ENCODE measurements at places on chromosomes 5 and 9. TPM values are rescaled to one million over a fixed set of nuclear protein-coding genes. Genes with fewer than 3 reads are reported as not detected.

DNA sequence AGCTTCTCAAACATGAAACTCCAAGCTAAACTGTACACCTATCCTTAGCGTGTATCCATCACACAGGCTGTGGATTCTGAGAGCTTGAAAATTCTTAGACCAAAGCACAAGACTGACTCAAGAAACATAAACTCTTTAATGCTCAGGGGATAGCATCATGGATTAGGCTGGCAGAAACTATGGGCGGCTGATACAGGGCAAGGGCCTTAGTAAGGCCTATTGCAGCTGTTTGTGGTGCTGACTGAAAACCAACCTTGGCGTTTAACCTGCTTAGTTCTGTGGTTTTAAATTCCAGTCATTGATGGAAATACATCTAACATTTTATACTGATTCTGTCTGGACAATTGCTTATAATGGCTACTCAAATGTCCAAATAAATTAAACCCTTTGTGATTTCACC is 183.7 kb downstream of the TLR4 start:
- DNase-seq, result no peak

- no peak for DNase-seq
Observed at GRCh38 chr9:114652776-114653555, 4.6 kb downstream of the TEX53 start.

- no peak for DNase-seq
Observed at GRCh38 chr9:133691191-133691590, 47.0 kb downstream of the SARDH start.

DNA sequence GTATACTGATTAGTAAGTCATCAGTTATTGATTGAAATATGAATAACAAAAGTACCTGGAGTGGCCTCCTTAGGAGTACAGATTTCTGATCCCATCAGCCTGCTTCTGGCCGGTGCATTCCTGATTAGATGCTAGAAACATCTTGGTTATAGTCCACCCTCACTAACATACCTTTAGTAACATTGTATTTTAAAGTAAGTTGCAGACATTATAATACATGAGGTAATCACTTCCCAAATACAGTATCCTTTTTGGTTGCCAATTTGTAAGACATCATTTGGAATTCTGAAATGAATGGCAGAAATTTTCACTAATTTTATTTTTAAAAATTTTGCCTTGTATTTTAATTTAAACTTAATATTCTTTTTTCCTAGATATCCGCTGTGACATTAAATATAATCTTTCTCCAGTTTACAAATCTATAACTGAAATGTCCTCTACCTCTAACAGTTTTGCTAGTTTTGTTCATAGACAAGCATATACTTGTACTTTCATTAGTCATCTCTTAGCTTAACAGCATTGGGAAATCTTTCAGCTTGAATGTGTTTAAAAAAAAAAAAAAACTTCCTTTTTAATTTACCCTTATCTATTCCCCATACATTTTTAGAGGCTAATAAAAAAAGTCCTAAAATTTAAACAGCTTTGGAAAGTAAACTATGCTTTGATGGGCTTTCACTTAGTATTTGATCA is 178.9 kb downstream of the XRCC4 start:
- no peak for DNase-seq

DNA sequence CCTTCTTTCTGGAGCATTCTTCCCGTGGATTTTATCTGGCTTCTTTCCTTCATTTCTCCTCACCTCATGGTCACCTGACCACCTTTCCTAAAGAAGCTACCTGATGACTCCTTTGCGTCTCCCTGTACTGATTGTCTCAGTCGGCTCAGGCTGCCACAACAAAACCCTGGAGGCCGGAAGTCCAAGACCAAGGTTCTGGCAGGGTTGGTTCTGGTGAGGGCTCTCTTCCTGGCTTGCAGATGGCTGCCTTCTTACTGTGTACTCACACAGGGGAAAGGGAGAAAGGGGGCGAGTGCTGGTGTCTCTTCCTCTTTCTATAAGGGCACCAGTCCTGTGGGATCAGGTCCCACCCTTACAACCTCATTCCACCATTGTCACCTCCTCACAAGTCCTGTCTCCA is 140.0 kb downstream of the SYK start:
- DNase-seq, result no peak

GRCh38 chr5:172583931-172584511 is 57.0 kb upstream of the NEURL1B start:
- no peak for DNase-seq

GRCh38 chr5:77300451-77300850 is 90.0 kb downstream of the PDE8B start:
- DNase-seq, result no peak

- DNase-seq, result no peak
Observed at GRCh38 chr5:143695244-143695864, 116.6 kb upstream of the HMHB1 start.

GRCh38 chr5:168443950-168444700 is 42.1 kb upstream of the RARS1 start:
- no peak for DNase-seq

DNA sequence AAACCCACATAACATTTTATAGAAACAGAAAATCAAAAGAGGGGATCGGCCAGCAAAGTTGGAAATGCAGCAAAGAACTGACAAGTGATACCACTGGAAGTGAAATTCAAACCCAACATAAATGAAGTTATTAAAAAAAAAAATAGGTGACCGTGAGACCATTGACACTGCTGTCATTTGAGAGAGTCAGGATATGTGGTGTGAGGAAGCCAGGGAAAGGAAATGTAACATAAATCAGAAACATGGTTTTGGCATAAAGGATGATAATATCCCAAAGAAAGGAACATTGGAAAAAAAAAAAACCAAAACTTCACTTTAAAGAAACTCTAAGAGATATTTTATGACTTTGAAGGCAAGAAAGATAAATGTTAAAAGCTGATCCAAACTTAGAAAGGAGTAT is 312.4 kb upstream of the PIK3R1 start:
- no peak for DNase-seq

- DNase-seq, result no peak
Observed at GRCh38 chr9:93664549-93665120, 88.3 kb downstream of the PHF2 start.

DNA sequence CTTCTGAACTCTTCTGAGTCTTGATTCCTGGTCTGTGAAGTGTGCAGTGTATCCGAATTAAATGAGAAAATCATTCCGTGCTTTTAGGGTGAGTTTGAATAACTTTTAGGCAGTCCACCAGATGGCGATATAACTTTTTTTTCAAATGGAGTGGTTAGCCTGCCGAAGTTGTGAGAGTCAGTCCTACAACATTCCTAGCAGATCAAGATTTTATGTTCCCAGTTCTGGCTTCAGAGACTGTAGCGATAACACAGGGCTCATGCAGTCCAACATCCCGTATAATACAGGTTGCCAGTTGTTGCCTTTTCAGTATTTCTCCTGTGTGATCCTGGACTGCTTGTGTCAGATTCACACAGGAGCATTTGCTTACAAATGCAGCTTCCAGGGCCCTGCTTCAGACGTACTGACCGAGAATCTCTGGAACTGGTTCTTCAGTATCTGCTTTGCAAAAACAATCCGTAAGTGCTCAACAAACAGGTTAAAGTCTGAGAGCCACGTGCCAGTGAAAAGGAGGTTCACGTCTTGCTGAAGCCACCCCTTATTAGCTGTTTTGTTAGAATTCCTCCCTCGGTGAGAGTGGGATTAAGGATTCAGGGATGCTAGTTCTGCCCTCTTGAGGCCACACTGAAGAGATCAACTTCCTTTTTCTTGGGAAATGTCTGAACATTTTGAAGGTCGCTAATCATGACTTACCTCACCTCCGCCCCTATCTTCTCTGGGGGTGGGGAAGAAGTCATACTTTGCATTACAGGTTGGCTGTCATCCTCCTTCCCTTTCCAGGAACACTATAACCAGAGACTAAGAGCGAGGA is 22.8 kb downstream of the SMIM3 start:
- no peak for DNase-seq

CER1 gene
- not detected for total RNA-seq

AJM1 gene
- 0.75 TPM for total RNA-seq

FAM221B gene
- not detected for total RNA-seq

FBLL1 gene
- 0.84 TPM for total RNA-seq

PCDHB13 gene
- 1.9 TPM for total RNA-seq

HAVCR1 gene
- total RNA-seq, result 0.29 TPM

WDR31 gene
- total RNA-seq, result 3.0 TPM

HTR1A gene
- not detected for total RNA-seq
